D721Med (cell line): ENCODE measurements at places on chromosomes 4 and X.

DNA sequence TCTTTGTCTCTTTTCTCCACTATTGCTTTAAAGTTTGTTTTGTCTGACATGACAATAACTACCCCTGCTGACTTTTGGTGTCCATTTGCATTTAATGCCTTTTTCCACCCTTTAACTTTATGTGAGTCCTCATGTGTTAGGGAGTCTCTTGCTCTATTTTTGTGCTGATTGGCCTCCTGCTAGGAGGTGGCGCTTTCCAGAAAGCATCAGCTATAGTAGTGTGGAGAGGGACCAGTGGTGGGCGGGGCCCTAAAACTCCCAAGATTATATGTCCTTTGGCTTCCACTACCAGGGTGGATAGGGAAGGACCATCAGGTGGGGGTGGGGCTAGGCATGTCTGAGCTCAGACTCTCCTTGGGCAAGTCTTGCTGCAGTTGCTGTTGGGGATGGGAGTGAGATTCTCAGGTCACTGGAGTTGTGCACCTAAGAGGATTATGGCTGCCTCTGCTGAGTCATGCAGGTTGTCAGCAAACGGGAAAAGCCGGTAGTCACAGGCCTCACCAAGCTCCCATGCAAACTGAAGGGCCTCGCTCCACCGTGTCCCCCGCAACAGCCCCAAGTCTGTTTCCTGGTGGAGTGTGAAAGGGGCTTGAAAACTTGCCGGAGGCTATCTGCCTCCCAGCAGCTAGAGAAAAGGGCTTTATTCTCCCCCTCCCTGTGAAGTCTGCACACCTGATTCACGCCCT lies 156.3 kb downstream of the CPEB2 start:
- no peak for DNase-seq

DNA sequence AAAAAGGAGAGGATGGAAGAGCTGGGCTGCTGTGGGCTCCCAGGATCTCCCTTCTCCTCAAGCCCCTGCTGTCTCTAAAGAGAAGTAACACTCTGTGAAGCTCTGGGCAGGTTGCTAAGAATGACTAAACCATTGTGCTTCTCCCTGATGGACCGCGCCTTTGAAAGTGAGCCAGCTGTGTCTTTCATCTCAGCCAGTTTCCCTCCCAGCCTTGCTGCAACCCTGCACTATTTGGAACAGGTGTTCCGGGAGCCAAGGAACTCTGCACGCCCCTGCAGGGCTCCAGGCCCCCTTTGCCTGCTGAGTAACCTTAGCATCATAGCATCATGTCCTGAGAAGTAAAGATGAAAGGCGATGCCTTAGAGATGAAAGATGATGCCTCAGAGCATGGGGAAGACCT lies 39.7 kb downstream of the SMIM20 start:
- no peak for DNase-seq

DNA sequence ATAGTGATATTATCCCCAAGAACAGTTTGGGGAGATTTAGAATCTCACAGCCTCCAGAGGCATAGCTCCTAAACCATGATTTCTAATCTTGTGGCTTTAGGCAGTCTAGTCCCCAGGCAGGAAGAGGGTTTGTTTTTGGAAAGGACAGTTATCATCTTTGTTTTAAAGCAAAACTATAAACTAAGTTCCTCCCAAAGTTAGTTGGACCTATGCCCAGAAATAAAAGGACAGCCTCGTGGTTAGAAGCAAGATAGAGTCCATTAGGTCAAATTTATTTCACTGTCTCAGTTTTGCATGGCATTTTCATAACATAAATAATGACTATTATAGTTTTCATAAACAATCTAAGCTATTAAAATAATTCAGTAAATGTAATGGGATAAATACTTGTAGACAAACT lies 120.5 kb downstream of the MAGEC2 start:
- no peak for DNase-seq

GRCh38 chrX:66756717-66757116 lies 117.8 kb upstream of the EDA2R start:
- DNase-seq, result no peak

DNA sequence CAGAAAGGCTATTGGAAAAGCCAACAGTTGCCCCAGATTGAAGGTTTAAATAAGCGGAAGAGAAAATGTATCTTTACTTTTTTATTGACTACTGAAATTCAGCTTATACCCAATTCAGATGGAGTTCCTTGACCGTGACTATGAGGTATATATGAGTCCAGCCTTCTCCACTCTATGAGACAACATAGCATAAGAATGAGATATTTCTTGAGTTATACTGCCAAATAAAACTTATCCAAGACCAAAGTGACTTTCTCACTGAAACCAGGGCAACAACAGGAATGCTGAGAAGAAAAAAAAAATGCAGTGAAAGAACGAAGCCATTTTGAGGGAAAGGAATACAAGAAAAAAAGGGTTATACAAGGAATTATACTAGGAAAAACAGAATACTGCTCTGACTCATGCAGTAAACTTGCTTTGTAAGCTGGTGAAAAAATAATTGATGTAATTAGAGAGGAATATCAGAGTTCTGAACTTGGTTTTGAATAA lies 16.3 kb upstream of the PDK3 start:
- DNase-seq, result no peak

- no peak for DNase-seq
These were observed 35.4 kb downstream of the IGFBP7 start for GRCh38 chr4:57074744-57075143.

DNA sequence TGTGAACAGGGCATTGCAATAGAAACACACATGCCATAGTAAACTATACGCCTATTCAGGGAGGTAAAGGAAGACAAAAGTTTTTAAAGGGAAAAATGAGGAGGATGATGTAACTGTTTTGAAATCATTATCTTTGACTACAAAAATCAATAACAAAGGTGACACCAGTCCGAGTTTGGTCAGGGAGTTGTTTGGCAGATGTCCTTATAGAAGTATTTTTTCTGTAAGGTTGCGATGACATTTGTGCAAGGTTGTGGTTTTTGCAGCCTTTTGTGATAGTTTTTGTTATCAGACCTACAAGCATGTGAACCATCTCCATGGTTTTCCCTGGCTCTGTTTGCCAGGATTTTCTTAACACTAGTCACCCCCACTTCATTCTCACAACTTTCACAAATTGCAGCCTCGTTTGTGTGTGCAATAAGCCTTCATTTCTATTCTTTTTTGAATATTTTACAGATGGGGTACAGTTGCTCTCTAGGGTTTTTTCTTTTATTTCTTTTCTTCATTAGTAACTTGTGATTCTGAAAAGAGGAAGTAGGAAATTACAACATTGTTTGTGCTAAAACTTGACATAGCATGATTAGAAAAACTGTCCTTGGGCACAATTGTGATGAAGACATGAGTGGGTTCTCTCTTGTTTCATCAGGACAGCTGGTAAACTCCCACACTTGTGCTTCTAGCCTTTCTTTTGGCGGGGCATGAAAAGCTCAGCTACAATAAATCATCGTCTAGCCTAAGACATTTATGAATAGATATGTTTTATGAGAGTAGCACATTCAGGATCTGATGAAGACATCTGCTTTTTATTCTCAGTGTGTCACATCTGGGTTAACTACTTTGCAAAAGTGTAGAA lies 60.2 kb upstream of the PNPLA4 start:
- no peak for DNase-seq

GRCh38 chr4:68245594-68245993 lies at the start of gene TMPRSS11B:
TMPRSS11B (minus strand) TSS chr4:68245694; CDS start chr4:68245558, 136 bp downstream.
- no peak for DNase-seq

- DNase-seq, result no peak
These were observed 7.4 kb downstream of the AFF1 start for GRCh38 chr4:86942185-86942666.

- no peak for DNase-seq
These were observed 113.9 kb downstream of the NYX start for GRCh38 chrX:41561045-41561444.

GRCh38 chr4:182593864-182594263 lies 323.3 kb downstream of the DCTD start:
- no peak for DNase-seq

GRCh38 chr4:73803213-73803612 lies 33.3 kb upstream of the CXCL6 start:
- no peak for DNase-seq

GRCh38 chr4:153159016-153159415 lies 45.2 kb upstream of the TRIM2 start:
- no peak for DNase-seq

DNA sequence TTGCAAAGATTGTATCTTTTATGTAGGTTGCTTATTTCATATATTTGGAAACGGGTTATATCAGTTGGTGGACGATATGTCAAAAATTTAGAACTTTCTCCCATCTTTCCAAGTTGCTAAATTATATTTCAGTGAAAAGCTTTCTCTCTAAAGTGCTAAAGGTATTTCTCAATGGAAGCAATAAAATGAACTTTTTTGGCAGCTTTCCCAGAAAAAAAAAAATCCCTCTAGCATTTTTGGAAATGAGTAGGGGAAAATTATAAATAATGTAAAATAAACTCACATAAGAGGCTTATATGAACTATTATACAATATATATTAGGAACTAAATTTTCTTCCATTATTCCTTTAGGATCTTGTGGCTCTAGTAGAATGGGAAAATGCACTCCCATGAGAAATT lies 152.2 kb downstream of the GRID2 start:
- no peak for DNase-seq

DNA sequence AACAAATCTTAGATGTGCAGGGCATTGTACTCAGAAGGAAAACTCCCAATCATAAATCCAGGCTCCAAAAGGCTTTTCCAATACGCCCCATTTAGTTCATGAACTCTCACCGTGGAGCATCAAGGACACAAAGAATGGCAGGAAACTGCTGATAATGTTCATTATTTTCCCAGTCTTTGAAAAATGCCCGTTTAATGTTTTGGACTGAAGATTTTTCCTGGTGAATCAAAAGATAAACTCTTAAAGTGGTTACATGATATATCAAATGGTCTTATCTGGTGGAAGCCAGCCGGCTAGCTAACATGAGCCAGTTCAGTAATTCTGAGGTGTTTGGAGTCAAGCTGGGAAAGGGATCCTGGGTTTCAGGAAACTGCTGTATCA lies 62.1 kb upstream of the AP1S2 start:
- no peak for DNase-seq

DNA sequence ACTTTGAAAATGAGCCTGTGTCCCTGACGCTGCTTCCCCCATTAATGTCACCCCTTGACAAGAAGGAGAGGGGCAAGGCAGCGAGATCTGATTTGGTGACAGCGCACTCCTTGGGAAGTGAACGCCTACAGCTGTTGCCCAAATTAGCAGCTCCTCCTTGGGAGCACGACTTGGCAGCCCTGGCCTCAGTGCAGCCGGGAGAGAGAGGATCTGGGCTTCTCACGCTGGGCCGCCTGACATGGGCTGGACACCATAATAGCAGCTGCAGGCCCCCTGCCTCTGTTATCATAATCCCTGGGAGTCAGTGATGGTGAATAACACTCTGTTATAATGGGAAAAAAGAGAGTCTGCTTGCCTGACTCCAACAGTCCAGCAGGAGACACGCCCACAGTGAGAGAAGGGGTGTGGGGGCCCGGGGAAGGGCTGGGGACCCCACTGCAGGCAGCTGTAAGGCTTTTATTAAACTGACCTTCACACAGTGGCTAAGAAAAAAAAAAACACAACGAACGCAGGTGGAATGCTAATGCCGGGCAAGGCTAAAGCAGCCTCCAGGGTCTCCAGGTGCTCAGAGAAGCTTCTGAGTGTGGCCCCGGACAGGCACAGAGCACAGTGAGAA lies 73.3 kb downstream of the PSAPL1 start:
- DNase-seq, result no peak

DNA sequence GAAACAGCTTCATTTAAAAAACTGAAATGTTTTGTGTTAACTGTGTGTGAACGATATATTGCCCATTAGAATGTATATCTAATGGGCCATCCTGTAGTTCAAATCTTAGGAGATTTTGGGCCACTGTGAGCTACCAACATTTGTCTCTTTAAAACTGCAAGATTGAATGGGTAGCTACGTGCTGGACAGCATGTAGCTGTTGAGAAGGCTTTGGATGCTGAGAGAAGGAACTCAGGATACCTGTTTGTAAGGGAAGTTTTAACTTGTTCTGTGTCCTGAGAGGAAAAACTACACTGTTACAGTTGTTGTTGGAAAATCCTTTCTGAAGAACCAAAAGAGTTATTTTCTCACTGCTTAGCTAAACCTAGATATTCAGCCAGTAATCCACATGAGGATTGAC lies 45.9 kb downstream of the PDLIM5 start:
- no peak for DNase-seq

- no peak for DNase-seq
These were observed 214.9 kb downstream of the SPANXN4 start for GRCh38 chrX:143240658-143241057.

DNA sequence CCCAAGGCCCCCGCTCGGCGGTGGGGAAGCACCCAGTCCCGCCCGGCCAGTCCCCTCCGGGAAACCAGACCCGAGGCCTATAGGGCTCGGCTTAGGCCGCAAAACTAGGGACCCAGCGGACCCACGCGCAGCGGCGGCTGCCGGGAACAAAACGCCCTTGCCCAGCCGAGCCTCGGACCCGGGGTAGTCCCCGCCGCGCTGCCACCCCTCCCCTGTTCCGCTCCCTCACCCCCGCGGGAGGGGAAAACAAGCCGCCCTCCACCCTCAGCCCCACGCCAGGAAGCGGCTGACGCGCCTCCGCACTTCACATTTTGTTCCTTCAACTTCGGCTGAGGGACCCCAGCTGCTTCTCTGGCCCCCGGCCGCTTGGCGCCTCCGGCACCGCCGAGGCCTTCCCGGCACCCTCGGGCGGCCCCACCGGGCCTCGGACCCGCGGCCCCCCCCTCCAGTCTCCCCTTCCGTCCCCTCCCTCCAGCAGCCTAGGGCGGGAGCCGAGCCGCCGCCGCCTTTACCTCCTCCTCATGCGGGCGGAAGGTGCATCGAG lies 694 bp downstream of the PDS5A start:
- DNase-seq, result no peak

GRCh38 chrX:64439551-64439950 lies 44.3 kb upstream of the MTMR8 start:
- DNase-seq, result no peak

GRCh38 chr4:182478475-182478874 lies 235.3 kb downstream of the TENM3 start:
- DNase-seq, result no peak

DNA sequence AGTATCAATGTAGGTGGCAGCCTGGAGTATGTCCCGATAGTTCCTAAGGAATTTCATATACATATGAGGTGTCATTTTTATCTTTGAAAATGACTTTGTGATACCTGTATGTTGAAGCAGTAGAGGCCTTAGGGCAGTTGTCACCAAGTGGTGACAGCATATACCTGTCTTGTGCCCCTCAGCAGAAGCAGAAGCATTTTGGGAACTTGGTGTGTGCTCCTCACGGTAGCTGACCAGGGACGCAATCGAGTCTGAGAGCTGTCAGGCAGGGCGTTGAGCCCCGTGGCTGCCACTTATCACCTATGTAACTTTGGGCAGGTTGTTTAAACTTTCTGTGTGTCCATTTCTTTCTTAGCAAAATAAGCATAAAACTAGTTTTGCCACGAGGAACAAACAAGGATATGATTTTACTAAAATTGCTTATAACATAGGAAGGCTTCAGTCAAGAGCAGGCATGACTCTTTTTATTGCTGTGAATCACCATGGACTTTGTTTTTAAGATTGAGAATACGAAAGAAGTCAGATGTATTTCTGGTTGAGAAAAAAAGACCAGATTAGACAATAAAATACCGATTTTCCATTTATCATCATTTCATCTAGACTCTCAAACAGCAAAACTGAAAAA lies 161.5 kb downstream of the CPE start:
- DNase-seq, result no peak

- no peak for DNase-seq
These were observed 157.0 kb upstream of the SMIM31 start for GRCh38 chr4:164596927-164597326.
